Bronchus fibroblast of lung (primary cell): ENCODE measurements at places on chromosomes 4 and X. TPM values are rescaled to one million over a fixed set of nuclear protein-coding genes. Genes with fewer than 3 reads are reported as not detected.

The PPM1K gene
- 5.5 and 8.2 TPM in 2 replicates for total RNA-seq

The WAS gene
- total RNA-seq, result 0.17 and 0.89 TPM in 2 replicates

The NPY1R gene
- total RNA-seq, result not detected in 2 replicates

The CSN2 gene
- total RNA-seq, result not detected in 2 replicates

The SULT1E1 gene
- total RNA-seq, result 4.6 and 4.9 TPM in 2 replicates

The FBXO8 gene
- total RNA-seq, result 17.1 and 20.8 TPM in 2 replicates

The XAGE2 gene
- not detected in 2 replicates for total RNA-seq

The SPACA5 gene
- total RNA-seq, result not detected in 2 replicates

The VSIG4 gene
- not detected in 2 replicates for total RNA-seq

The ANOS1 gene
- total RNA-seq, result 0.17 and 0.45 TPM in 2 replicates
